Stimulated activated CD4-positive, alpha-beta T cell treated with anti-CD3 and anti-CD28 coated beads, Interleukin-12 subunit alpha, Interleukin-12 subunit beta, amount 100 ng/mL, for 24 hours (primary cell): ENCODE measurements at places on chromosomes 6 and 20.

DNA sequence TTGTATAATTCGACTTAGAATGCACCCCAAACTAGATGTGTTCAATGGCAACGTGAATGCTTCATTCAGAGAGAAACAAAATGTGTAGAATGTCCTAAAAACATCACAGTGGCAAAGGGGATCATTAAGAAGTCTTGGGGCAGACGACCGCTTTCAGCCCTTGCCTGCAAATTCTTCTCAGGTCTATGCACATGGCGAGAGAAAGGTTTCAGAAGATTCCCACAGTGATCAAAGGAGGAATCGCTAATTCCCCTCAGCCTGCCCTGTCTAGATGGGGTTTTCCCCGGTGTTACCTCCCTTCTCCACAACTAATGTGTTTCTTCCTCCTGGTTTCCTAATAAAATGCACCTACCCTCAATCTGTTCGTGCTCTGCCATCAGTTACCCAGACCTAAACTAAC, 13.3 kb upstream of the NHSL1 start:
- no peak for DNase-seq

GRCh38 chr6:14440940-14441781, 323.6 kb downstream of the CD83 start:
- no peak for DNase-seq

- no peak for DNase-seq
Measured at GRCh38 chr6:56771189-56771588, 128.5 kb upstream of the DST start.

DNA sequence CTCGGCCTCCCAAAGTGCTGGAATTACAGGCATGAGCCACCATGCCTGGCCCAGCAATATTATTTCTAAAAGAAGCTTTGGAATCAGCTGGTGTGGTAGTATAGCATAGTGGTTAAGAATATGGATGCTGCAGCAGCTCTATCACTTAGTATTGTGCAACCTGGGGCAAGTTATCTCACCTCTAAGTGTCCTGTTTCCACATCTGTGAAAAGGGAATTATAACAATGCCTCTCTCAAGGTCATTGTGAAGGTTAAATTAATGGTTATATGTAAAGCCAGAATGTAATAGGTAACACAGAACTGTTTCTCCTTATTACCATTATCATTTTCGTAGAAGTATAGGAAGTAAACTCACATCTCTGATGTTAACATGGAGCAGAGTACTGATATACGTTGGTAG, 14.2 kb downstream of the SLC17A2 start:
- DNase-seq = no peak
